Stimulated activated CD4-positive, alpha-beta T cell treated with anti-CD3 and anti-CD28 coated beads, Interleukin-2, amount 100 ng/mL, for 4 hours (primary cell): ENCODE measurements at places on chromosomes 2 and 18.

DNA sequence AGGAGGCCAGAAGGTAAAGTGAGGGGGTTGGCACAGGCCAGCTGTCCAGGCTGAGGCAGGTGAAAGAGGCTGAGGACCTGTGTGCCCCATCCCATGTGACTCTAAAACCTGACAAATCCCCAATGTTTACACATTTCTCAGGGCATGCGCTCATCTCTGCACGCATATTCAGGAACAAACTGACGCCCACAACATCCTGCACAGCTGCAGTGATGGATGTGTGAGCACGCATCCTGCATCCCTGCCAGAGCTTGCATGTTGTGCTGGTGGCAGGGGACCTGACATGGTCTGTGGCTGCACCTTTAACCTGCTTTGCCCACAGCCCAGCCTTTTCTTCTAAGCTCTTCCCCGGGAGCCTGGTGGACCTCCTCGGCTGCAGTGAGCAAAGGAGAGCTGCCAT is 83.1 kb downstream of the FBXO15 start:
- DNase-seq = no peak

DNA sequence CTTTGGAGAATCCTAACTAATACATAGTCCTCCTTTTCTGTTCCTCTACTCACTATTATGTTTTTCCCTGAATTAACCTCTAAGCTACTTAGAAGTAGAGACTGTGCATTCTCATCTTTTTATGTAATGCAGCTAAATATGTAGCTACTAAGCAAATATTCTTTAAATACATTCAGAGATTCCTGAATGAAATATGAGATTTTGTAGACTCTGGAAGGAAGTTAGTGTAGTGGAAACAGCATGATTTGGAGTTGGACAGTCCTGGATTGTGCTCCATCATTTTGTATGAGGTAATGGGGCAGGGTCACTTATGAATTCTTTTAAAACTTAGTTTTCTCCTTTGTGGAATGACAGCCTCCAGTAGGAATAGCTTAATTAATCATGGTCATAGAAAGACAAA is 24.7 kb upstream of the NT5C1B start:
- DNase-seq = no peak

- DNase-seq = no peak
These were observed 157.9 kb downstream of the CLIP4 start for GRCh38 chr2:29273004-29273684.

- DNase-seq = no peak
These were observed 12.5 kb upstream of the TNFAIP6 start for GRCh38 chr2:151344906-151345305.

DNA sequence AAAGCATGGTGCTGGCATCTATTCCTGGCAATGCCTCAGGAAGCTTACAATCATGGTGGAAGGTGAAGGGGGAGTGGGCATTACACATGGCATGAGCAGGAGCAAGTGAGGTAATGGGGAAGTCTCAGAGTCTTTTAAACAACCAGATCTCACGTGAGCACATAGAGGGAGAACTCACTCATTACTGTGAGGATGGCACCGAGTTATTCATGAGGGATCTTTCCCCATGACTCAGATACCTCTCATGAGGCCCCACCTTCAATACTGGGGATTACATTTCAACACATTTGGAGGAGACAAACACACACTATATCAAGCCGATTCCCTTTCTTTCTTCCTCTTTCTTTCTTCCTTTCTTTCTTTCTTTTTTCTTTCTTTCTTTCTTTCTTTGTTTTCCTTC is 47.9 kb upstream of the FANCL start:
- no peak for DNase-seq

DNA sequence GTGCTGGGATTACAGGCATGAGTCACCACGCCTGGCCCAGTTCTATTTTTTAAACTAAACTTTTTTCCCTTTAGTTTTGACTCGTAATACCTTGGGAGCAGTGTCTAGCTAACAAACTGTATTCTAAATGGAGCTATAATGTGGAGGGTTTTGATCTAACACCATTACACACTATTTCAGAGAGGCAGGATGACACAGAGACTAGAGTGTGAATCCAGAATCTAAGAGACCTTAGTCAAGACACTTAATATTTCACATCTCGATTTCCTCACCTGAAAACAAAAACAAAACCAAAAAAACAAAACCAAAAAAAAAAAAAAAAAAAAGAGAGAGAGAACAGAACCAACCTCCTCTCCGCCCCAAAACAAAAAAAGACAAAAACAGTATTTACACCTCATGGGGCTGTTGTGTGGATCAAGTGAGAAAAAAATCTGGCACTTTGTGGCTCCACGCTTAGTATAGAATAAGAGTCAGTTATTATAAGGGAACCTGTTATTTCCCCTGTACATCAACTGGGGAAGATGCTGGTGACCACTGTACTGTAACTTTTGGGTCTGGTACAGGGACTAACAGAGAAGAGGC is 31.3 kb downstream of the DARS1 start:
- no peak for DNase-seq

GRCh38 chr2:238425979-238426567 is 654 bp upstream of the ASB1 start:
- DNase-seq = no peak

- no peak for DNase-seq
These were observed 12.7 kb upstream of the CDH19 start for GRCh38 chr18:66616523-66616983.

DNA sequence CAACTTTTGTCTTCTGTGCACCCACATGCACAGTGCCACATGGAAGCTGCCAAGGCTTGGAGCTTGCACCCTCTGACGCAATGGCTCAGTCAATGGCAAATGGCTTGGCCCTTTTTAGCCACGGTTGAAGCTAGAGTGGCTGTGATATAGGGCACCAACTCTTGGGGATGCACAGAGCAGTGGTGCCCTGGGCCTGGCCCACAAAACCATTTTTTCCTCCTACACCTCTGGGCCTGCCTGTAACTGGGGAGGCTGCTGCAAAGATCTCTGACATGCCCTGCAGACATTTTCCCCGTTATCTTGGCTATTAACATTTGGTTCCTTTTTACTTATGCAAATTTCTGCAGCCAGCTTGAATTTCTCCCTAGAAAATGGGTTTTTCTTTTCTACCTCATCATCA is 74.9 kb downstream of the ZDBF2 start:
- no peak for DNase-seq

DNA sequence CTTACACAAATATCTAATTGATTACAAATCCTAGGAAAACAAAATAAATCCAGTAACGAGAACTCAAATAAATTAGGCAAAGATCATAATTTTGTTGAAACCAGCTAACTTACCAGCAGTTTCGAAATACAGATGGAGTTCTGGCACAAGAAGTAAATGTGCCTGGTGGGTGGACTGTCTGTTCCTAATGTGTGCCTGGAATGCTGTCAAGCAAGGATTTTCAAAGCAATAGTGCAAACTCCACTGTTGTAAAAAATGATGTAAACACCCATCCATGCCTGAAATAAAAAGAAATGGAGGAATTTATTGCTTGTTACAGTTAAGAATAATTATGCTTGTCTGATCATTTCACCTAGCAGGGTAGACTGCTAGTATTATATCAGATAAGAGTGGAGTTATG is 423.9 kb upstream of the MAP2 start:
- no peak for DNase-seq

DNA sequence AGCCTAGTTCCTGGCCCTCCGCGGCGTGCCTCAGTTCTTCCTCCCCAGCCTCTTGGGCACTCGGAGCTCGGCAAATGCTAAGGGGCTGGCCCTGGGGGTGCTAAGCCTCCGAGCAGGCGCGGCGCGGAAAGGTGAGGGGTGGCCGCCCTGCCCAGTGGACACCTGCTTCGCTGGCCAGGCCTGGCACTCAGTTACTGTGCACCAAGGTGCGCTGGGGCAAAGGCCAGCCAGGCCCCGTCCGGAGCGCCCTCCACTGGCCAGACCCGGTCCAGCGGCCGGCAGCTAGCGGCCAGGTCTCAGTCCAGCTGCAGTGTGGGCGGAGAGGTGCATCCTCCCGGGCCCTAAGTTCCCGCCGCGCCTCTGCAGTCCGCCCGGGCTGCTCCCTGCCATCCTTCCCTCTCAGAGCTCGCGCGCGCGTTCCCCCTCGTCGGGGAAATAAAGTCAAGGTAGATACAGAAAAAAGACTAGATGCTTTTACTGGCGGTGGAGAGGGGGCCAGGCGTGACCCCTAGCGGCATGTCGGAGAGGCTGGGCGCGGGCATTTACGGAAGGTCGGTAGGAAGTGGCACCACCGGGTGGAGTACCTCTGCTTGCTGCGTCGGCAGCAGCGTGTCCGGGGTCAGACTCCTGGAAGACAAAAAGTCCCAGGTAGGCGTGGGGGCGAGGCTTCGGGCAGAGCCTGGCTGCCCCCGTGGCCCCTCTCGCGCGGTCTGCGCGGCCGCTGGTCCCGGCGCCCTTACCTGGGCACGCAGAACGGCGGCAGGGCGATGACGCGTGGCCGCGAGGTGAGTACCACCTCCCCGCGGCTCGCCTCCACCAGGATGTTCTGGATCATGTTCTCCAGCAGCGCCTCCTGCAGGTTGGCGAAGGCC is 9.4 kb upstream of the CRYBA2 start:
- DNase-seq = no peak

- no peak for DNase-seq
These were observed 468.9 kb upstream of the MYT1L start for GRCh38 chr2:2800001-2800400.

DNA sequence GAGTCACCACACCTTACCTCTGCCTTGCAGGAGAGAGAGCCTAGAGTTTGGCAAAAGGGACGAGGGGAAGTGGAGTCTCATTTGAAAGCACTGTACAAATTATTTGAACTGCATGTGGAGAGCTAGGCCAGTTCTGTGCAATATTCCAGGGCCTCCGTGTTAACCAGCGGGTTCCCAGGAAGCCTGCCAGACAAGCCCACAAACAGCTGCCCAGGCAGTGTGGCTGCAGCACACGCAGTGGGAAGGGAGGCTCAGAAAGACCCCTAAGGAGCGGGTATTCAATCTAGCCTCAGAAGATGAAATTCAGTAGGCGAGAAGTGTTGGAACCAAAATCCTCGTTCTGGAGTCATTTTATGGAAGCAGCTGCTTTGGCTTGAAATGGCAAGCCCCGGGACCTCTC is 30.7 kb downstream of the CNGA3 start:
- no peak for DNase-seq

DNA sequence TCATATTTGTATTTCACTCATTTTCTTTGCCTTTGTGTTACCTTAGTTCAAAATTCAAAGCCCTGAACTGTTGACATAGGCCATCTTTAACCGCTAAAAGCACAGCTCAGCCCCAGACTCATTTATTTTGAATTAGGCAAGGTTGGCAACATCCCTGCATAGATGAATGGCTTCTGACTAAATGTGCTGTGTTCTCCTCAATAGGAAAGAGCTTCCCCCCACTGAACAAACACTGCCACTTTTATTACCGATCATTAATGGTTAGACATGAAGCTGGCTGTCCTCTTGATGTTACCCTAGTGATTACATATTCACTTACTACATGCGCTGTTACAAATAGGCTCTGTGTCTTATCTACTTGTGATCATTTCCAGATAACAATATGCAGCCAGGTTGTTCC is 170.7 kb downstream of the ADCYAP1 start:
- DNase-seq = no peak

GRCh38 chr2:186842373-186842772 is 6.6 kb downstream of the ZSWIM2 start:
- DNase-seq = no peak

DNA sequence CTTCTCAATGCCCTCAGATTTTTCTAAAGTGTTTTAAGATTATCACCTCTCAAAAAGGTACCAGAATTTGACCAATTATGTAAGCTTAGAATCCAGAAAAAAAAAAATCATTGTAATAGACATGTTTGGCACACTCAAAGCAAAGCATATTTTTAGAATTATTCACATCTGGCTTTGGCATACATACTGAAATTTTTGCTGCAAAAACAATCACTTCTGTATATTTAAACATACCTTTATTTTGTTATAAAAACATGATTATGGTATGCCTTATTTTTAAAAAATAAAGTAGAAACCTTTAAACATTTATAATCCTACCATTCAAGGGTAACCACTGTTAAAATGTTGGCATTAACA is 143.3 kb downstream of the ESCO1 start:
- no peak for DNase-seq

GRCh38 chr2:224802407-224802806 is 86.2 kb upstream of the CCDC195 start:
- DNase-seq = no peak

DNA sequence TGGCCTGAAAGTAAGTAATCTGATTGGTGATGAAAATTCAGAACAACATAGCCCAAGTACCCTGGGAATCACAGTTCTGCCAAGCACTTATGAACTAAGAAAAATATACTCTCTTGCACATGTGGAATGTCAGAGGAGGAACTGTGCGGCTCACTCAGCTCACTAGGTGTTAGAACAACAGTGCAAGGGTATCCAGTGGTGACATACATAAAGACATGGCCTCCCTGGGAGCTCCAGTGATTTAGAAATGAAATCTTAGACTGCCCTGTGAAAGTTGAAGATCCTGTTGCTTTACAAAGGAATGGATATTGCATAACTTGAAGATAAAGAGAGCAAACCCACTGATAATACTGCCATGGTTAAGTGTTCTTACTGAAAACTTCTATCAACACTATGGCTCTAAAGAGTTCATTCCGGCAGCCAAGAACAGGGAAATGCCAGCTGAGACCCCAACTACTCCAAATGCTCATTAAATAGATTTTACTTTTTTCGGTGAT is 246.2 kb downstream of the ARHGAP15 start:
- no peak for DNase-seq

DNA sequence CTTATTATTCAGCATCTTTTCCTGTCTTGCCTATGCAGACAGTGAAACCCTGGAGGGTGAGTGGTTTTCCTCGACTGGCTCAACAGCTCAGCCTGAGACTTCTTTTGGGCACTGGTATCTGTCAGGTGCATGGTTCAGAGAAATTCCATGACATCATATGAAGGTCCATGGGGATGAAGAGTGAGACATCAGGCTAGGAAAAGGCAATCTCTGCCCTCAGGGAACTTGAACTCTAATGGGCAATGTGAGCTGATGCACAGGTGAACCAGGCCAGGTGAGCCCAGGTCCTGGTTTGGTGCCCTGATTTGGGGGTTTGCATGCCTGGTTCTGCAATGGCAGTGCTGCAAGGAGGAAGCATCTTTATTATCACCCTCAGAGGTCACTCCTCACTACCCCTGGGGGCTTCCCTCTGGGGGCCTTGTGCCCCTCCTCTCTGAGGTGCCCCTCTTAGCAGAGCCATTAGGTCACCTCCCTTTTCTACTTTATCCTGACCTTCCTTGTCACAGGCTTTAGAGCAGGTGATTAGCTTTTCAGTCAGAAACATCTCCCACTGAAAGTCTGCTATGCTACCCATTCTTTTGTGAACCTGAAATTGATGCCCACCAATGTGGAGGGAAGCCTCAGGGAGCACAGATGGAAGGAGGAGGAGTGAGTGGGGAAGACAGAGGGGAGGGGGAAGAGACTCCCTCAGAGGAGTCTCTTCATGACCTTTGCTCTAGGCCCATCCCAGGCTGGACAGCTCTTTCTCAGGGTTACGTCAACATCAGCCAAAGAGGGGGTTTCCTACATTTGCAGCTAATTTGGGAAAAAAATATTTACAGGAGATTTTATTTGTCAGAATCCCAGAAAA is 47.3 kb downstream of the MERTK start:
- no peak for DNase-seq

GRCh38 chr2:134240061-134240460 is 13.8 kb upstream of the MGAT5 start:
- no peak for DNase-seq
